ENCODE measurements at places on chromosomes 6 and 20.

DNA sequence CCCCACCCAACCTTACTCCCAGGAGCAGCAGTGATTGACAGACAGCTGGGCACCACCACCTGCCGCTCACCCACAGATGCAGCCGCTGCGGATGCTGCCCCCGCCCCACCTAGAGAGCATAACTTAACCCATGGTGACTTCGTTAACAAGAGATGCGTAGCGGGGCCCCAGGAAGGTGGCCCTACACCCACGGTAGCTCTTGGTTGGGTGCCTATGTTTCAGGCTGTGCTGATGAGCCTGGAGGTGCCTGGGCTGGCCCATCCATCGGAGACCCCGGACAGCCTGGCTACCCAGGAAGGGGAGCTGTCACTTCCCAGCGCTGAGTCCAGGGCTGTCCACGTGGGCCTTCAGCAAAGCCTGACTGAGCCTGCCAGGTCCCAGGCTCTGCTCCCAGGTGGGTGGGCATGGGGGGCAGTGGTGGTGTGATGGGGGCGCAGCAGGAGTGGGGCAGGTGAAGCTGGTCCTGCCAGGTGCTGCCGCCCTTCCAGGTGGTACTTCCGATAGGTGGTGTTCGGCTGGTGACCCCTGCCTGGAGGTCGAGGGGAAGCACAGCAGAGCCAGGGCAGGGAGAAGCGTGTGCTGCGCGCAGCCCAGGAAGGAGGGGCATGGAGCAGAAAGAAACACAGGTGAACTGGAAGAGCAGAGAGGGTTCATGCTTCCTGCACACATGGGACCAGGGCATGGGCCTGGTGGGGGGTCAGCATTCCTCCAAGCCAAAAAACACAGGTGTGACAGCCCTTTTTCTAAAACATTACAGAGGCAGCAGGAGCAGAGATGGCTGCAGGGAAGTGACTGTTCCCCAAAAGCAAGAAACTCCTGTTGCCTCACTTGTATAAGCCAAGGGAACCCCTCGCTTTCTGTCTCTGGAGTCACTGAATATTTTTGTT, 56.9 kb downstream of the SYNJ2 start:
- no peak for DNase-seq

DNA sequence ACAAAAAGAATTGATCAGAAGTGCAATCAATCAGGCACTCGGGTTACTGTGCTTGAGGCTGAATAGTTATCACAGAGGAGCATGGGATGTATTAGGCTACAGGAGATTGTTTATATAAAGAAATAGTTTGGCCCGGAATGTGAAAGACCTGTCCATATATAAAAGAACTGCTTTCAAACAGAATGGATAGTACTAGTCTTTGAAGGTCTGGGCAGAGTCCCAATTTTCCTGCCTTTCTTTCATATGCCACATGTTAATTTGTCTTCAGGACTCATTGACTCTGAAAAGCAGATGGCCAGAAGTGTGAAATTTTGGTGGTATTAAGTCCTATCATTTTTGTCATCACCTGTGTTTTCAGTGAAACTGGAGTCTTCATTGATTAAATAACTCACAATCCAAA, 314.5 kb downstream of the EYA4 start:
- DNase-seq, result no peak

- DNase-seq, result no peak
Measured at GRCh38 chr6:46014511-46015118, 1.0 kb downstream of the CLIC5 start.

- no peak for DNase-seq
Measured at GRCh38 chr6:162864911-162865310, 137.1 kb downstream of the PACRG start.

DNA sequence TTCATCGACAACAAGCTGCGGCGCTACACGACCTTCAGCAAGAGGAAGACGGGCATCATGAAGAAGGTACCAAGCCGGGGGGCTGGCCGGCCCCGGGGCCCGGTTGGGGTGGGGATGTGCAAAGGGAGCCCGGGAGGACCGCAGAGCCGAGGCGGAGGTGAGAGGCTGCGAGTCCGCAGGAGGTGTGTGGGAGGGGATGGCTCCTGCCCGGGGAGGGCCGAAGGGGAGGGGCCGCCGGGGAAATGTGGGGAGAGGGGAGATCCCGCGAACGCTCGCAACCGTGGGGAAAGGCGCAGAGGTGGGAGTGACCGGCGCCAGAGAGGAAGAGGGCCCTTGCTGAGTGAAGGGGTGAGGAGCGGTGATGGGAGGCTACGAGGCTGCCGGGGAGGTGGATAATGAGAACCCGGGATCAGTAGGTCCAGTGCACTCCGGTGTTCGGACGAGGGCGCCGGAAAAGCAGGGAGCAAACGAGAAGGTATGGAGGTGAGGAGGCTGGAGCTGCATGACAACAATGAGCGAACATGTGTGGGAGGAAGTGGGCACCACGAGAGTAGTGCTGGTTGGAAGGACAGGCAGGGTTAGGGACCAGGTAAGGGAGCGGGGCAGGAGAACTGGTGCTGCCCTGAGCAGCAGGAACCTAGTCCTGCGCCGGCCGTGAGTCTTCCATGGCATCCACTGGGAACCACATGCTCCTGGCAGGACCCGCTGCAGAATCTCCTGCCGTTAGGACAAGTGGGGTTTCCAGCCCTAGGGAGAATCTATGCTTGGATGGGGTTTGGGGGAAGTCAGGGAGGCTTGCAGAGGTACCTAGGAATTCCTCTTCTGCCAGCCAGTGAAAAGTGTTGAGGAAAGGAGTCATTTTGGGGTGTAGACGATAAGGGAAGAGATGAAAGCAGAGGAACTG, 1.3 kb downstream of the SRF start:
- peak; percentile 43 for DNase-seq
